Activated CD4-positive, CD25-positive, alpha-beta regulatory T cell treated with anti-CD3 and anti-CD28 coated beads, Interleukin-2, amount 50 U/mL, for 24 hours (primary cell): ENCODE measurements at places on chromosomes 11 and 22.
A peak's percentile ranks its signal among the peaks of the same experiment; 100 is the strongest.

- no peak for ATAC-seq
Measured at GRCh38 chr11:122365610-122366360, 249.8 kb upstream of the BLID start.

DNA sequence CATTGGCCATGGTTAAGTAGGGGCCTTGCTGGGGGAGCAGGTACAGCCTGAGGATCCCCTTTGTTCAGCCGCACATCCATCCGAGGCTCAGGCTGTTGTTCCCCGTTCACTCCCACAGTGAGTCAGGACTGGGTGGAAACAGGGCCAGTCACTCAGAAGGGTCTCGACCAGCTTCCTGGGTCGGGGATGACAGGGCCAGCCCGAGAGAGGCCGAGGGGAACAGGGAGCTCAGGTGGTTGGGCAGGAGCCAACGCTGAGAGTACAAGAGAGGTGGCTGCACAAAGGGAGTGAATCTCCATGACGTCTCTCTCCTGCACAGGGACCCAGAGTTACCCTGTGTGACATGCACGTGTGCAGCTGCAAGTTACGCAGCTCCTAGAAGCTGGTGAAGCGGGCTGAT is 97.2 kb upstream of the SHANK2 start:
- no peak for ATAC-seq

DNA sequence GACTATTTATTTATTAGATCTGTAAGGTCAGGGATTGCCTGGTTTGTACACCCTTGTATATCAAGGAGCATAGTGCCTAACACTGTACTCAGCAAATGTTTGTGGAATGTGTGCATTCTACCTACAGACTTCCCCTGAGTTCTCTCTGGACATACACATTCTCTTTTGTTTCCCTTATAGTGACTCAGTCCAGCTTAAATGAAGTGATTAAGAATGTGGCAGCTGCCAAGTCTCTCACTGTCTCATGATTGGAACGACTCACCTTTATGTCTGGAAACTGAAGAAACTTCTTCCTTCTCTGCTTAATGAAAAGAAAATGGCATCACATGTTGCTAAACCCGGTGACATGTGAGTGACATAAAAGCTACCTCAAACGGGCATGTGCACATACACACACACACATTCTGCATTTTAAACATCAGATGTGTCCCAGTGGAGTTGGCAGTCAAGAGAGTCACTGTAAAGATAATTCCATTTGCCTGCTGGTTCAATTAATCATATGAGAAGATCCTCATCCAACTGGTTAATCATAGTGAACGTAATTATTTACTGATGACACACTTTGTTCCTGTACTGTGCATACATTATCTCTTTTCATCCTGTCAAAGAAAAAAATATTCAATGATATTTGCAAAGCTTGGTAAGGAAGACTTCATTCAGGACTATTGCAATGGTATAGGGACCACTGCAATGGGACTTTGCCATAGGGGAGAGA is 42.8 kb downstream of the GLYAT start:
- ATAC-seq = peak; percentile 53

GRCh38 chr11:125516245-125516644 is 20.2 kb upstream of the FEZ1 start:
- ATAC-seq = no peak

GRCh38 chr22:50204571-50204970 is 3.8 kb downstream of the SELENOO start:
- ATAC-seq = no peak

- ATAC-seq = no peak
Measured at GRCh38 chr11:119608201-119608600, 120.8 kb downstream of the NECTIN1 start.

- no peak for ATAC-seq
Measured at GRCh38 chr11:128179512-128179911, 407.8 kb downstream of the ETS1 start.

DNA sequence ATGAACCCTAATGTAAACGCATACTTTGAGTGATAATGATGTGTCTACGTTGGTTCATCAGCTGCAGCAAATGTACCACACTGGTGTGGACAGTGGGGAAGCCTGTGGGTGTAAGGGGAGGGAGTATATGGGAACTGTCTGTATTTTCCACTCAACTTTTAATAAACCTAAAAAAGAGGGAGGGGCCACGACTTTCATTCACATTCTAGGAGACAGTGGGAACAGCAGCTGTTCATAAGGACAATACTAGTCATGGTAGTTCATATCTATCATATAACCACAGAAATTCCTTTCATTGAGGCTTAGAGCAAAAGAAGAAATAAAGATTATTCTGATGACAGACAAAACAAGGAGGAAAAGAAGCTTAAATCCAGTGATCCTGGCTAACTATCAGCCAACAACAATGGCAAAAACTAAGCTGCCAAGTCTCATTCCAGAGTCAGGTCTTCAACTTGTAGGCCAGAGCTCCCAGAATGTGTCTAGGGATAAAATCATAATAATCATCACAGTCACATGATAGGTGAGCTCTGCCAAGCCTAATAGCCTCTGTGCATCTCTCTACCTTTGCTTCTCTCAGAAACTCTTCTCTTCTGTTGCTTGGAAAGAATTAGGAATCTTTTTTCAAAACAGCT is 59.4 kb upstream of the CHRM4 start:
- no peak for ATAC-seq

- no peak for ATAC-seq
Measured at GRCh38 chr11:12528487-12528886, 145.7 kb upstream of the TEAD1 start.

DNA sequence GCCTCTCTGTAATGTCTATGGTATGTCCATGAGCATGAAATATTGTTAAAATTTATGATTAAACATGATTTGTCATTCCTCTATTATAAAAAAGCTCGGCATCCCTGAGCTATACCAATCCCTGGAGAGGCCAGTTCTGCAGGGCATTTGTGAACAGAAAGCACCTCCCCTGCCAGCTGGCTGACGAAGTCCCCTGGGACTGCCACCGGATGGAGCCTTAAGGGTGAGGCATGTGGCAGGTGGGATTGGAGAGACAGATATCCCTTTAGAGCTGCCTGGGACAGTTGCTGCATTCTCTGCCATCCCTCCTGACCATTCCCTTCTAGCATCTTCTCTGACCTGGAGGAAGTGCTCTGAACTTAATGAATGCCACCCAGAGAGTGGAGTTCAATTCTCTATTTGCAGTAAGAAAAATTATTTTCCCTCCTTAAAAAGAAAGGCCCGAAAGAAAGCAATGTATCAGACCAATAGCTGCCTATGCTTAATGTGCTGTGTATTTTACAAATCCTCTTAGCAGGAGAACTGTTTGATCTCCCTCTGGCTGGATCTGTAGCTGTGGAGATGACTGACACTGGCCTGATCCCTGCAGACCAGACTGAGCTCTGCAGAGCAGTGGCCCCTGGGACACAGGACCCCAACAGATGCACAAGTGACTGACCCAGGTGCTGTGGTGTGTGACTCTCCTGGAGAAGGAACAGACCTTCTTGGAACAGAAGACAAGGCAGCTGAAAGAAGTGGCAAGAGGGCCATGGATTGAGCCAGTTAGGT is 219.0 kb upstream of the NAV2 start:
- ATAC-seq = no peak

DNA sequence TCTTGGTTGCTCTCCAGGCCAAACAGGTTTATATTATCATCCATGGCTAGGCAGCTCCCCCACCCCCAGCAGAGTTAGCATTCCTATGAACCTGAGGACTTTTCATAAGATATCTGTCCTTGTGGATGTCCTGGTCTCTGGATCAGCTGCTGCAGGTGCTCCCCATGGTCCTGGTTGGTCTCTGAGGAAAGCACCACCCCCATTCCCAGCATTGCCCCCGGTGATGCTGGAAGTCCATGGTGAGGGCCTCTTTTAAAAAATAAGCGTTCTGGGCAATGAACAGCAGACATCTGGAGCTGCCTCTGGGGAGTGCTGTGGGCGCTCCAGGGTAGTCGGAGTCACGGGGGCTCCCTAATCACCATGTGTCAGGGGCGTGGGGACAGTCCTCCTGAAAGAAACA is 26.6 kb downstream of the DKK3 start:
- no peak for ATAC-seq

DNA sequence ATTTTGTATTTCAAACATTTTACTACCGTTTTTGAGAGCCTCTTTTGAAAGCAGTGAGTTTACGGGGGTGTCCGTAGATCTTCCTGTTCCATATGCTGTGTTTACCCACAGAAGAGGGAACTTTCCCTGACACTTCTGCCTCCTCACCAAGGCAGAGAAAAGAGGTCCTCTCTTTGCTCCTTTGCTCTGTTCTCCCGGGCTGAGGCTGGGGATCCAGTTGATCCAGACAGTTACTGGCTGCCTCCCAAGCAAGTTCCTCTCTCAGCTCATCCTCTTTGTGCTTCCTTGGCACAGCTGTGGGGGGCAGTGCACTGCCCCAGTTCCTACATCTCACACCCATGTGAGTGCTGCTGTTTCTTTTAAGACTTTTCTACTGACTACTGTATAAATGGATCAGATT is 813.7 kb downstream of the NTM start:
- no peak for ATAC-seq

DNA sequence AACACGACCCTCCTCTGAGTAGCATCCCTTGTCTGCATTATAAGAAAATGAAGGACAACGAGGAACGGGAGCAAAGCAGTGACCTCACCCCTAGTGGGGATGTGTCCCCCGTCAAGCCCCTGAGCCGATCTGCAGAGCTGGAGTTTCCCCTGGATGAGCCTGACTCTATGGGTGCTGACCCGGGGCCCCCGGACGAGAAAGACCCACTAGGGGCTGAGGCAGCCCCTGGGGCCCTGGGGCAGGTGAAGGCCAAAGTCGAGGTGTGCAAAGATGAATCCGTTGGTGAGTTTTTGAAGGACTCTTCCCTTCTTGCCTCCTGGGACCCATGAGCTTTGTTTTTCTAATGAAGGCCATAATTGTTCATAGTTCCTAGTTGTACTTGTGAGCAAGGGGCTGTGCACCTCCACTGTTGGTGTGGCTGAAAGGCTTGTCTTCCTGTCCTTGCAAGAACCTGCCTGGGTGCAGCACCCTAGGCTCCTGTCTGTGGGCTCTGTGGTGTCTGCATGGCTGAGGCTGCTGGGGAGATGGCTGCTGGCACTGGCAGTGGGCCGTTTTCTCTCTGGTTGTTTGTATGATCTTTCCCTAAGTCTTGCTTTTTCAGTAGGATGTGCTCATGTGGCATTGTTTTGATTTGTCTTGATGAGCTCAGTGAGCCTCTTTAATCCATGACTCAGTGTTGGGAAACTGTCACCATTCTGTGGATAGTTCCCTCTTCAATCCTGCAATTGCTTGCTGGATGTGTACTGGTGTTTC is 10.1 kb downstream of the DGCR8 start:
- ATAC-seq = no peak

DNA sequence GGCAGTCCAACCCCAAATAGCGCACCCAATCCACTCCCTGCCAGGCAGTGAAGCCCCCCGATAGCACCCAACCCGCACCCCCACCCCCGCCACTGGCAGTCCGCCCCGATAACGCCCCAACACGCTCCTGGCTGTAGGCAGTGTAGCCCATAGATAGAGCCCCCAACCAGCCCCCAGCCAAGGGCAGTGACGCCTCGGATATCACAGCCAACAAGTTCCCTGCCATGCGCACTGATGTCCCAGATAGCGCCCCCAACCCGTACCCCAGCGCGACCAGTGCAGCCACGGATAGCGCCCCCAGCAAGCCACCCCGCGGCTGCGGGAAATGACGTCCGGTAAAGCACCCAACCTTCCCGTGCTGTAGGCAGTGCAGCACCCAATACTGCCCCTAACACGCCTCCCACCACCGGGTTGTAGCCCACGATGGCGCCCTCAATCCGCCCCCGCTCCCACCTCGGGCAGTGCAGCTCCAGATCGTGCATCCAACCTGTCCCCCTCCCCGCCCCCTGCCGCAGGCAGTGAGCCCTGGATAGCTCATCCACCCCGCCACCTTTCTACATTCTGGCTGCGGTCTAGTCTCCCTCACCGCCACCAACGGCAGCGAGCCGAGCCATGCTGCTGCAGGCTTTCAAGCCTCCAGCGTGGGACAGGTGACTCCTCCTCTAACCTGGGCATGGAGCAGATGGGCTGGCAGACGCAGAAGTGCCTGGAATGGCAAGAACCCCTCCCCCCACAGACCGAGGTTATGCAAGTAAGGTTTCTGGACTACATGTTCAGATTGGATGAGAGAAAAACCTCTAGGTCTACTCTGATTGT is 625 bp downstream of the RFPL2 start:
- ATAC-seq = peak; percentile 26

DNA sequence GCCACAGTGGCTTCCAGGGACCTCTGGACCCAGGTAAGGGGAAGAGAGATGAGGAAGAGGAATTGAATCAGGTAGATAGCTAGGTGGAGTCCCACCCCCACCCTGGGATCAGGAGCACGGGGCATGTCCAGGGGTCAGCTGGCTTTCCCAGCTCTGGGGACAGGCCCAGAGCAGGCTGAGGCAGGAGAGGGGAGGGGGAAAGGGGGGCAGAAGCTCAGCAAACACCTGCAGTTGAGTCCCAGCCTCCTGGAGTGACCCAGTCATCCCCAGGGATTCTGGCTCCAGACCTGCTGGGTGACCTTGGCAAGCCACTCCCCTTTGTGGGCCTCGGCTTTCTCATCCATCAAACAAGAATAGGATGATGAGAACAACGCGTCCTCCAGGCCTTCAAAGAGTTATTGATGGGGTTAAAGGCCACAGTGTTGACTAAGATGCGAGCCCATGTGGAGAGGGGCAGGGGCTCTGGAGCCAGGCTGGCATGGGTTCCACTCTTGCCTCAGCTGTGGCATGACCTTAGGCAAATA is 16.0 kb downstream of the STARD10 start:
- ATAC-seq = no peak

DNA sequence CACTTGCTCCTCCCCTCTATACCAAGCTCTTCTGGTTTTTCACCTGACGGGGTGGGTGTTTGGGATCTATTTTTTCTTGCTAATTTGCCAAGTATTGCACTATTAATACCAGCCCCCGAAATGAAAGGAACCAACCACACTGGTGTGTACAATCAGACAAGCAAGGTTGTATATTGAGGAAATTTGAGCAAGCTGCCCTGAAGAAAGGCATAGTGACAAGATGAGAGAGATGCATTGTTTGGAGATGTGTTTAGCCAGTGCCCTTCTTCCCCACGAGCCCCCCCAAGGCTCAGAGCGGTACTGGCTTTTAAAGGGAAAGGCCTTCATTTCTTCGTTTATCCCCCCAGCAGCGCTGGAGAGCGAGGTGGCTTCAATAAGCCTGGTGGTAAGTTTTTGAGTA is 15.2 kb upstream of the GAS2L1 start:
- no peak for ATAC-seq

GRCh38 chr11:45076761-45077160 is 69.7 kb upstream of the PRDM11 start:
- no peak for ATAC-seq
